ENCODE measurements at places on chromosomes 12 and 14.

DNA sequence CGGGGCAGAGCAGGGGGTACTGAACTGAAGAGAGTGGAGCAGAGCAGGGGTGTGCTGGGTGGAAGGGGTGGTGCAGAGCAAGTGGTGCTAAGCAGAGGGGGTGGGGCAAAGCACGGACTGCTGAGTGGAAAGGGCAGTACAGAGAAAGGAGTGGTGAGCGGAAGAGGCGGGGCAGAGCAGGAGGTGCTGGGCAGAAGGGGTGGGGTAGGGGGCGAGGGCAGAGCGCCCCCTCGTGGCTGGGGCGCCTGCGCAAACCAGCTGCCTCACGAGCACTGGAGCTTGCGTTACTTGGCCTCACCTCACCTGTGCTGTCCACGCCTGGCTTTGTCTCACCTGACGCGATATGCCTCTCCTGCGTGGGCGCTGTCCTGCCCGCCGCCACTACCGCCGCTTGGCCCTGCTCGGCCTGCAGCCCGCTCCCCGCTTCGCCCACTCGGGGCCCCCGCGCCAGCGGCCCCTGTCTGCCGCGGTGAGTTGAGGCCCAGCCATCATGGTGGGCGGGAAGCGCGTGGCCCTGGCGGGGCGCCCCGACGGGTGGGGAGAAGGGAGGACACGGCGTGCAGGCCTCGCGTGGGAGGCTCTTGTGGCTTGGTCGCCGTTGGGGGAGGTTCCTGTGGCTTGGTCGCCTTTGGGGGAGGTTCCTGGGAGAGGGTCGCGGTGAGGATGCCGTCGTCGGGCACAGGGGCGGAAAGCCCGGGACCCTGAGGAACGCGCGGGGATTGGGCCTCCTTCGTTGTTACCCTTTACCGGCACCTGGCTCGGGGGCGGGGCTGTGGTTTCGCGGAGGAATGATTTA lies at the start of gene COX8C:
Gene COX8C (plus strand): TSS at position 257 of the 796 bp plus-strand sequence. CDS start 87 bp downstream, at position 344.
- no peak for DNase-seq

DNA sequence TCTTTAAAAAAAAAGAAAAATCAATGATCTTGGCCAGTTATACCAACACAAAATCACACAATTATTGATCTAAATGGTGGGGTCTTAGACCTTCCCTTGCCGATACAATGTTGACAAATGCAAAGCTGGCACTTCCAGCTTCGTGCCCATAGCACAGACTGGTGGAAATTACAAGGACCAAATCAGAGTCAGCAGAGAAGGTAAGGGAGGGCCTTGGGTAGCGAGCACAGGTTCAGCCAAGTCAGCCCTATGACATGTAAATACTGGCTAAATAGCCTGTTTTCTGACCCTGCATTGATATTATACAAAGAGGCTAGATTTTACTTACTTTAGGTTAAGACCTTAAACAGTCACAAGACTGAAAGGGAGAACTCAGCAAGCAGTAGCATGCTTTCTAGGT lies 30.3 kb upstream of the WDR89 start:
- DNase-seq, result no peak

- no peak for DNase-seq
Observed at GRCh38 chr12:50785406-50786001, 21.6 kb downstream of the ATF1 start.

DNA sequence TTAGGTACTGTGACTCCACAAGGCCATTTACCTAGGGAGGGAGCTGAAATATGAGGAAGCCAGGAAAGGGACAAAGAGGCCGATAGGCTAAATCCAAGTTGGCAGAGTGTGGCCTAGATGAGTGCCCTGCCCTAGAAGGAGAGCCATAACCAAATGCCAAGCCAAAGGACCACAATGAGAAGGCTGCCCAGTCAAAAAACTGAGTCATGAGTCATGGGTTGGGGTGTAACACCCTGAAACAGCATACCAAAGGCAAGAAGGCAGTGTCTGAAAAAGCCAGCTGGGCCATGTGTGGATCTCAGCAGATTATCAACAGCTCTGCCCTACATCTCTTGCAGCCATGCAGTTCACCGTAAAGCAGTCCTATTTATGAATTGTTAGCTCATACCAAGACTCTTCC lies 171.7 kb downstream of the PHLDA1 start:
- no peak for DNase-seq

DNA sequence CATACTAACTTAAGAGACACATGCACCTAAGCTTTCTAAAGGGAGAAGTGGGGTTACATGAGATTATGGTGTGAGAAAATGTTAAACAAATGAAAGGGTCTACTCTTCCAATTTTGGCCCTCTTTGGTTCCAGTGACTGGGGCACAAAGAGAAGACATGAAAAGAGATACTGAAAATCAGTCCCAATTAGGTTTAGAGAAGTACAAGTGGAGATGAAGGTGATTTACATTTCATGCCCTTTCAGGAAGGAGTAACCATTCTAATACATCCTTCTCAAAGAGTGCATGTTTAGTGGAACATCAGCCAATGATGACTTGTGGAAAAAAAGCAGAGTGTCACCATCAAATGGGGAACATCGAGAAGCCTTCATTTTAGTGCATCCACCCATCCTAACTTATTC lies 14.4 kb downstream of the MGP start:
- no peak for DNase-seq

DNA sequence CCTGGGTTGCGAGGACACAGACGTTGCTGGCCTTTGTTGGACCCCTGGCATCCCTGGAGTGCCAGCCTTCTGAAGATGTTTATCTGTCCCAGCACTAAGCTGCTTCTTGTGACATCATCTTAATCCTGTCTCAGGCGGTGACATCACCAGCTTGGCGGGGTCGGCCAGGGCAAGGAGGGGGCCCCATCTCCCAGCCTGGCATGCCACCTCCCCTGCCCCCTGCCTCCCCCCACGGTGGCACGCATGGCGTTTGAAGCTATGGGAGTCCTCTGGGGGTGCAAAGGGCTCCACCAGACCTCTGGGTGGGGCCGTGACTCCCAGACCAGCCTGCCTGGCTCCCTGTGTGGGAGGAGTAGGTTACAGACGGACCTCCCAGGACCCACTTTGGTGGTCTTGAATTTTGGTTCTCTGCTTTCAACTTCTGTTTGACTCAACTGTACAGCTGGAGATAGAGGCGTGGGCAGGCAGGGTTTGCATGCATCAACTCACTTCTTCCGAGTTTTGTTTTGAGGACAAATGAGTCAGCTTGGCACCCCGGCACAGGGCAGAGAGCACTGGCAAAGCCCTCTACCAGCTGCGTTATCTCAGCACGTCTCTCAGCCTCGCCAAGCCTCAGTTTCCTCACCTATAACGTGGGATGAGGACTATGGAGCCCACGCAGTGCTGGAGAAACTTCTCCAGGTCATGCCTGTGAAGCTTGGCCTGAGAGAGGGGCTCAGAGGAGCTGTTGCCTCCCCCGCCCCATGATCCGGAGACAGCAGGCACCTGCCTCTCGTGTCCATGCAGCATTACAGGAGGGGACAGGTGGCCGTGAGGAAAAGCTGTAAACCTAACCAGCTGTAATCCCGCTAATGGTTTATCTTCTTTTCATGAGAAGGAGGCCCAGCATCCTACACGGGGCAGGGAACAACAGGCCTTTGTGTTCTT lies 38.8 kb upstream of the EML1 start:
- DNase-seq, result no peak

DNA sequence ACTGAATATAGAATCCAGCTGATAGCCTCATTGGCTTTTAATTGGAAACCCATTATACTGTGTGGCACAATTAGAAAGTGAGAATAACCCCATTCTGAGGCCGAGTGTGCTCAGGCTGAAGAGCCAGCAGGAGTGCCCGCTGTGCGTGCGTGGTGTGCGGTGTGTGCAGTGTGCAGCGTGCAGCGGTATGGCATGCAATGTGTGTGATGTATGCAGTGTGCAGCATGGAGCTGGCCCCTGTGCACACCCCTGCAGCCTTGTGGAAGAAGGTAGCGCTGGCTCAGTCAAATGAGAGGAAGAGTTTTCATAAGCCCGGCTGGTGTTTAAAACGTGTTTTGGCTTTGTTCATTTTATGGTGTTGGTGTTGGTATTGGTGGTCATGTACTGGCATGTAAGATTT lies 22.9 kb downstream of the CKB start:
- no peak for DNase-seq

DNA sequence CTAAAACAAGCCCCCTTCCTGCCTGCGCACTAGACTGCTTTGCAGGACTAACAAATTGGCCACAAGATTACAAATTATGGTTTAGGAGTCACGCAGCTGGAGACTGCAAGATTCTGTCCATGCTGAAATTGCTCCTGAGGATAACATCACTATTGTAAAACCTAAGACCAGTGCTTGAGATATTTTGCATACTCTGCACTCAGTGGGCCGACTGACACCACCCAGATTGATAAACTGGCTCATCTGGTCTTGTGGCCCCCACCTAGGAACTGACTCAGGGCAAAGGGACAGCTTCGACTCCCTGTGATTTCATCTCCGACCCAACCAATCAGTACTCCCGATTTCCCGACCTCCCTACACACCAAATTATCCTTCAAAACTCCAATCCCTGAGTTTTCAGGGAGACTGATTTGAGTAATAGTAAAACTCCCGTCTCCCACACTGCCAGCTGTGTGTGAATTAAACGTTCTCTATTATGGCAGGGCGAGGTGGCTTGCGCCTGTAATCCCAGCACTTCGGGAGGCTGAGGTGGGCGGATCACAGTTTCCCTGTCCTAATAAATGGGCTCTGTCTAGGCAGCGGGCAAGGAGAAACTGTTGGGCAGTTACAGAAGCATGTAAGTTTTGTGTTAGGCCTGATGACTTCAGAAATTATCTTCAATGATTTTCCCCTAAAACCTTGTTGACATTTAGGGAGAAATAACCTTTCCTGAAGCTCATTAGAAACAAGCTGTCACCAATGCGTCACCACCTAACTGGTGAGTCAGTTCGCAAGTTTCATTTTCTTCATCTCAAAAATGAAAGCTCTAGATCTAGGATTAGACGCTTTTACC lies 5.3 kb upstream of the UBC start:
- peak; percentile 75 for DNase-seq

GRCh38 chr14:61753631-61754030 lies 8.6 kb upstream of the SNAPC1 start:
- no peak for DNase-seq

DNA sequence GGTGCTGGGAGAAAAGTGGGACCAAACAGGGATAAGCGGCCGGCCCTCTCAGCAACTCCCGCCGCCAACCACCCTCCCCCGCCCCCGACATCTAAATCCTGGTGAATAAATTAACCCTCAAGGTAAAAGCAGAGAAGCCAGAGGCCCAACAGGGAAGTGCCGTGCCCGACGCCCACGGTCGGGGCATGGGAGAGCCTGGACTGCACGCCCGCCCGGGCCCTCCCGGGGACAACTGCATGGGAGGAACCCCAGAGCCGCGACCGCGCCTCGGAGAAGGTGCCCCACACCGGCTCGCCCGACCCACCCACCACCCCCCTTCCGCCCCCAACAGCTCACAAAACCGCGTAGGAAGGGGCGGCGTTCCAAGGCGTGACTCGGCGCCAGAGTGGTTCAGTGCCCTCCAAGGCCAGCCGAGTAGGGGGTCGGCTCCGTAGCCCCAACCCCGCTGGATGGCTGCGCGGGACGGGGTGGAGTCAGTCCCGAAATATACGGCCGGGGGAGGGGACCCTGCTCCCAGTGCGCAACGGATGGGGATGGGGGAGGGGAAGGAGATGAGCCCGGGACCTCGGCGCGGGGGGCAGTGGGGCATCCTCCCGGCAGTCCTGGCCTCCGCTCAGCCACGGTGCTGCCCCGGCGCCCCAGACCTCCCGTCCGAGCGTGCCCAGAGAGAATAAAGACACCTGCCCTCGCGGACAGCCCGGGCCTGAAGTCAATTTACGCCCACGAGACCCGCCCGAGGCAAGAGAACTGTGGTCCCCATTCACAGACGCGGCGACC lies 732 bp downstream of the SLC25A29 start:
- peak; percentile 43 for DNase-seq

DNA sequence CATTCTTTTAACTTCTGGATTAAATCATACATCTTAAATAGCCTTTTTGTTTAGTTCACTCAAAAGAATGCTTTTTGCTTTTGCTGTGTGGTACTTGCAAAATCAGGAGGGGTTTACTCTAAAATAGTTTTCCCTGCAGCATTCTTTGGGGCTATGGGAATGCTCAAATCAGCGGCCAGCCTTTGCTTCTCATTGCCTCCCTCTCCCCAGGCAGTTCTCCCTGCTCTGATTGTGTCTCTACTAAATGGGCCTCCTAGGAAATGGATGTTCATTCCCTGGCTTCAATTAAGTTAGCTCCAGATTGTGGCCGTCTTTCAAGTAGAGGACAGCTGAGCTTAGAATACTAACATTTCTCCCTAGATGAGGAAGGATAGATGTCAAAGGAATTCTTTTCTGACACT lies 4.4 kb downstream of the TULP3 start:
- no peak for DNase-seq

- DNase-seq, result no peak
Observed at GRCh38 chr12:132390287-132391076, 61.1 kb upstream of the GALNT9 start.

DNA sequence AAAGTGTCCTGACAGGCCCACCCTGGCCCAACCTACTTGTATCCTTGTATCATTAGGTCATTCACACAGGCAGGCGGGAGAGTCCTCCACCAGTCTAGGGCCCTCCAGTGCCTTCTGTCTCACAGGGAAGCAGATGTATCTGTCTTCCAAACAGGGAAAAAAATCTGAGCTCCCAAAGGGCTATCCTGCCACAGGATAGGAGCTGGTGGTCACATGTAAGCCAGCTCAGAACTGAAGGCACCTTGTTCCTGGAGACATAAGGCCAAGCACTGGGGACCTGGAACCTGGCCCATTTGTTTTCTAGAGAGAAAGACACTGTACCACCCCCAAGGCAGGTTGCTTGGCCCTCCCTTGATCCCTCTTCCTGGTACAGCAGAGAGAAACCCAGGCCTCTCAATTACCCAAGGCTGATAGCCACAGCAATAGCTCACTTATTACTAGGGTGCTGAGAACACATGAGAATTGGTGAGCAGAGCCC lies 19.4 kb upstream of the PLEKHH1 start:
- DNase-seq, result no peak

DNA sequence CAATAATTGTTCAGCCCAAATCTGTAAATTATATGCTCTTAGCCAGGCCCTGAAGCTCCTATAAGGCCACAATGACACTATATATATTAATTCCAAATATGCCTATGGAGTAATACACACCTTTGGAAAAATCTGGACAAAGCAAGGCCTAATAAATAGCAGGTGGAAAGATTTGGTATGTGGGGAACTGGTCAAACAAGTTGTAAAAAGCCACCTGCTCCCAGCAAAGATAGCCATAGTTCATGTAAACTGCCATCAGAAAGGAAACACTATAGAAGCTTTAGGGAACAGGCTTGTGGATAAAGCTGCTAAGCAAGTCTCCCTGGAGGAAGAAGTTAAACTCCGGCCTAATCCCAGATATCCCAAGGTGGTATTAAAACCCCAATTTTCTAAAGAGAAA lies 29.7 kb downstream of the PRMT8 start:
- no peak for DNase-seq

- DNase-seq, result peak; percentile 77
Observed at GRCh38 chr12:76455582-76456345, 103.8 kb downstream of the OSBPL8 start.

DNA sequence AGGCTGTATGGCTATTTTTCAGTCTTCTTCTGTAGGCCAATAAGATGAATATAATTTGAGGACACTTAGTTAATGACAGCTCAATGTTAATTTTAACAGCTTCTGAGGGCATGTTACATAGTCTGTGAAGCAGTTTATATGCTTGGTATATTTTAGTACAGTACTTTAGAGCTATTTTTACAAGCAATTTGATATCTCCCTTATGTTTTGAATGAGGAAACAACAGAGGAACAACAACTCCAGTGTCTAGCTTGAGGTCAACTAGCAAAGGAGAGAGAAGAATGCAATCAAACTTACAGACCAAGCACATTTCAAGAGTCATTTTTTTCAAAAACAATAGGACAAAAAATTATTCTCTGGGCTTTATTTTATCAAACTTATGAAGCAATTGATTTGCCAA lies 469.1 kb upstream of the DCN start:
- no peak for DNase-seq

GRCh38 chr12:47268501-47269454 lies 189.0 kb upstream of the AMIGO2 start:
- no peak for DNase-seq
